ENCODE measurements at places on chromosomes 2 and 18.

DNA sequence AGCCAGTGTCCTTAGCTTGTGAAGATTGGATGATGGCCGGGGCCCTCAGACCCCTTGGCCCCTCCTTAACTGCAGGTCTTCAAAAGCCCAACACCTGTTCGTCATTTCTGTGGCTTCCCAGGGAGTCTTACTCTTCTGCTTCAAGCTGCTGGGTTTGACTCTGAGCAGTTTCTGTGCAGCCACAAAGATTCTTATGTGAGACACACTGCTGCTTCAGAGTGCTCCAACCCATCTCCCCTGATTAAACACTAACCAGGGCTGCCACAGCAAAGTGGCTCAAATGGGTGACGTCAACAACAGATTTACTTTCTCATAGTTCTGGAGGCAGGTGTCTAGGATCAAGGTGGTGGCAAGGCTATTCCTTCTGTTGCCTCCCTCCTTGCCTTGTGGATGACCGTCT is 40.8 kb downstream of the TSN start:
- no peak for DNase-seq

DNA sequence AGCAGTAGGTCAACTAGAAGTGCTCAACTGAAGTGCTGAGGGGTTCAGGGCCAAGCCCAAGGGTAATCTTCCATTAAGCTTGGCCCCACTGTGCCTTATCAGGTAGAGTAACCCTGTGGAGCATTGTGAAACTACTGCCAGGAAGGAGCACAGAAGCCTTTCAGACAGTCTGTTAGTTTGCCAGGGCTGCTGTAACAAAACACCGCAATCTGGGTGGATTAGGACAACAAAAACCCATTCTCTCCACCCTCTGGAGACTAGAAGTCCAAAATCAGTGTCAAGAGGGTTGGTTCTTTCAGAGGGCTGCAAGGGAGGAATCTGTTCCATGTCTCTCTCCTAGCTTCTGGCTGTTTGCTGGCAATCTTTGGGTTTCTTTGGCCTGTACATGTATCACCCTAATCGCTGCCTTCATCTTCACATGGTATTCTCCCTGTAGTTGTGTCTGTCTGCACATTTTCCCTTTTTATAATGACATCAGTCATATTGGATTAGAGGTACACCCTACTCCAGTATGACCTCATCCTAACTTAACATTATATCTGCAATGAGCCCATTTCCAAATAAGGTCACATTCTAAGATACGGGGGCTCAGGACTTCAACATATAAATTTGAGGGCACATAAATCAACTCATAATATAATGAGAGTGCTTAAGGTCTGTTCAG is 21.2 kb downstream of the VIT start:
- DNase-seq: no peak

- no peak for DNase-seq
These were observed 776.8 kb upstream of the SOX11 start for GRCh38 chr2:4915357-4915756.

DNA sequence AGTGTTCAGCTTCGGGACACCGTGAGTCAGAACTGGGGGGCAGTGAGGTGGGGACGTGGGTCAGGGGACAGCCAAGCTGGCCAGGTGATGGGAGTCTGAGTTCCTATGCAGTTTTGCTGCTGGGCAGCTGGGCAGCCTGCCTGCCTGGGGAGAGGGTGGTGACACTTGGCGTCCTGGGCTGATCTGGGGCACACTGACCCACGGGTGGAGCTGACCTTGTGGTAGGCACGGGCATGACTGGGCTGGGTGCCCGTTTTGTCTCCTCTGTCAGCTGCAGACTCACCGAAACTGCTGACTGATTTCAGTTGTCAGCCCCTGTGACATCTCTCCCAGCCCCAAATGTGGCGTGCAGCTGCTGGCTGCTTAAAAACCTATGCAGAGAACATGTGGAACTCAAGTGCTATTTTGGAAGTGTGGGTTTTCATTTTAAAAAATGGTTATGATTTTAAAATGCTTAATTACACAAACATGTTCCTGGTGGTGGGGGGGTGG is 32.6 kb upstream of the E2F6 start:
- DNase-seq: peak; percentile 10

- DNase-seq: no peak
These were observed 71.4 kb downstream of the WDSUB1 start for GRCh38 chr2:159215116-159215515.

DNA sequence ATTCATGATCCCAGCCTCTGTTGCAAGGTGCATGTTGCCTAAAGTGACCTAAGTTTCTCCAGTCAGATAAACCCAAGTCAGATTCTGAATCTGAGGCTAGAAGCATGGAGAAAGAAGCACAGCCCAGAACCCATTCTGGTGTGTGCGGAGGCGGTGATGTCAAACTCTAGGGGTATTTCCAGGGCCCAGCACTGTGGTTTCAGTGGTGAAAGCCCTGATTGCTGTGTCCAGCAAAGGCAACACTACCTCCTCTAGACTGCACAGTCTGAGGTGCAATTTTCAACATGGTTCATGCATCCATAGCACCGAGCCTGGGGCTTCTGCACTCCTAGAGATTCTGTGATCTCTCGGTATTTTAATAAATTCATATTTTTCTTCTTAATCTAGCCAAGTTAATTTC is 264.8 kb upstream of the KLHL29 start:
- no peak for DNase-seq

GRCh38 chr2:108492364-108492763 is 41.9 kb upstream of the LIMS1 start:
- peak; percentile 78 for DNase-seq

DNA sequence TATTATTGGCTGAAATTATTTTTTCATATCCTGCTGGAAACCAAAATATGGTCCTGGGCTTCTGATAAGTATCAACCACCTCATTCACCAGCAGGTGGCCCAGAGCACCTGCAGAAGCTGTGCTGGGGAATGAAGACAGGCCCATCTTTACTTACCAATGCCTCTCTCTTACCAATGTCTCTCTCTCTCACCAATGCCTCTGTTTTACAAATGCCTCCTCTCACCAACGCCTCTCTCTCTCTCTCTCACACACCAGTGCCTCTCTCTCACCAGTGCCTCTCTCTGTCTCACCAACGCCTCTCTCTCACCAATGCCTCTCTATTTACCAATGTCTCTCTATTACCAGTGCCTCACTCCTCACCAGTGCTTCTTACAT is 2.3 kb upstream of the MAL start:
- DNase-seq: no peak

- no peak for DNase-seq
These were observed 232 bp downstream of the SNED1 start for GRCh38 chr2:240998706-240998994.

DNA sequence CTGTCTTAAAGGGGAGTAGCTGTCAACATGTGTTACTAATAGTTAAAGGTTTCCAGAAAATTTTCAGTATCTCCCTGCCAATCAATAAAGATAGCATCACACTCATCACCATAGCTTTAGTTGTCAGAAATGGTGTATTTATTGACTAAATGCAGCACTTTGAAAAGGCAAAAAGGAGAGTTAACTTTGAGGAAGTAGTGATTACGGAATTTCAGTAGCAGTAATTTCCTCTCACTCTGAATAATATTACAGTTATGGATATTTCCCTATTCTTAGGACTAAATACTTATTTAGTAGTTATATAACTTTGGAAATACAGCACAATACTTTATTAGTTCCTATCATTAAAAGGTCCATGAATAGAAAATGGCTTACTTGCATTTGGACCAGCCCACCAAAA is 250.5 kb downstream of the CAMKMT start:
- no peak for DNase-seq

DNA sequence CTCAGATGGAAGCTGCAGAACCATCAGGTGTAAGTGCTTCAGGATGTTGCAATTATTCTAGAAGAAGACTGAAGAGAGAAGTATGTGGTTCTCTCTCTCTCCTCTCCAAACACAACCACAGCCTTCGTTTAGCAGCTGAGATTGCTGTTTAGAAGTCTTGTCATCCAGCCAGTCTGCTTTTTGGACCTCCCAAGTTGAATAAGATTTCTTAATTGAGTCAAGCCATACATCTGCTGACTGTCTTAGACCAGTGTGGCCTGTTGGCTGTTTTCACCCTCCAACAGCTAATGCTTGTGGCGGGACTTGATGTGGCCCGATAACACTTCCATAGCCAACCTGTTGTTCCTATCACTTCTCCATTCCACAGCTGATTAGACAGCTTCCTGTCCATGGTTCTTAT is 91.3 kb upstream of the TMEM17 start:
- DNase-seq: peak; percentile 63

DNA sequence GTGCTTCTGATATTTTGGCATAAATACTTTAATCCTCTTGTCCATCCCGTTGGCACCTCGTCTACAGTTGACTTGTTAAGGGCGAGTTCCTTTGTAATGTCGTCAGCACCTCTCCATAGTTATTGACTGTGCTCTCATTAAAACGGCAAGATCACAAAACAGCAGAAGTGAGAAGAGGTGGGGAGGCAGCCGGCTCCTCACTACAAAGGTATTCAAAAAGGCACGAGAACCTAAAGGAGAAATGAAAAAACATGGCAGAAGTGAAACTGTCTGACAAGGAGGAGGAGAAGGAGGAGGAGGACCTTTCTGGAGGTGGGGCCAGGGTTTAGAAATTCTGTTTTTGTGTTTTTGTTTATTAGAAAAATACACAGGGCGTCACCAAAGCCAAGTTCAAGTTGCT is 235.6 kb downstream of the BCL11A start:
- no peak for DNase-seq

- DNase-seq: no peak
These were observed 15.5 kb upstream of the STON1 start for GRCh38 chr2:48514348-48515003.

- no peak for DNase-seq
These were observed 720.3 kb downstream of the GALR1 start for GRCh38 chr18:77969972-77970371.
